ENCODE measurements at places on chromosomes 2 and 18. TPM values are rescaled to one million over a fixed set of nuclear protein-coding genes. Genes with fewer than 3 reads are reported as not detected.
A peak's percentile ranks its signal among the peaks of the same experiment; 100 is the strongest.

The ZSCAN30 gene
- 9.8 TPM for total RNA-seq

The RAMP1 gene
- 176 TPM for total RNA-seq

The KLHL30 gene
- total RNA-seq: 12.2 TPM

The LYG1 gene
- total RNA-seq: 0.99 TPM

The IL1R1 gene
- total RNA-seq: 53.7 TPM

The MALT1 gene
- total RNA-seq: 23.3 TPM

The MYO1B gene
- total RNA-seq: 114 TPM

The IGFBP2 gene
- 1,045 TPM for total RNA-seq

The UGT1A1 gene
- not detected for total RNA-seq

DNA sequence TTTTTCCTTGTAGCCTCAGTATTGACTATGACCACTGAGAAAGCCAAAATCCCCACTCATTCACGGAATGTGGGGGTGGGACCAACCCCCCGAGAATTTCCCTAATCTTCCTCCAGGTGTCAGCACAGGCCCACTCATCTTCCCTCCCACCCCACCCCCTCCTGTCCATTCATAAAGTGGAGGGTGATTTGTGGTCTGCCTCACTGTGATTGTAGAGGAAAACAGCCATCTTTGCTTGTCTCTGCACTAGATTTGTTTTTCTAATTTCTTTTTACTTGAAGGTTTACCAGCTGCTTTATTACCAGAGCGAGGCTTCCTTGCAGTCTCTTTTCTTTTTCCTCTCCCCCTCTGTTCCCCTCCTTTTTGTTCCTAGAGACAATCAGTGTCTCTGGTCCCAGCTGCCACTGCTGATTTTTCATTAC, 171.8 kb downstream of the ICOS start:
- no peaks in the 10 kb centered on the region for H3K36me3 ChIP-seq
- peaks cover 5% of the 10 kb centered on the region for H3K27me3 ChIP-seq
- peaks cover 23% of the 10 kb centered on the region for H3K4me1 ChIP-seq
- no peak for DNase-seq
- H3K27ac ChIP-seq: no peak overlapping the region
- H3K4me3 ChIP-seq: no peak overlapping the region

- no peak for DNase-seq
- H3K4me3 ChIP-seq: no peak overlapping the region
- H3K27me3 ChIP-seq: peaks cover 12% of the 10 kb centered on the region
- peaks cover 4% of the 10 kb centered on the region for H3K36me3 ChIP-seq
These were observed 721.9 kb upstream of the ACVR2A start for GRCh38 chr2:147122944-147123343.

- H3K27me3 ChIP-seq: no peaks in the 10 kb centered on the region
- no peaks in the 10 kb centered on the region for H3K36me3 ChIP-seq
- no peak overlapping the region for H3K4me3 ChIP-seq
- peaks cover 30% of the 10 kb centered on the region for H3K4me1 ChIP-seq
- DNase-seq: no peak
These were observed 211.6 kb downstream of the TRIB2 start for GRCh38 chr2:12928197-12928774.

GRCh38 chr2:128421286-128421685, 102.6 kb upstream of the HS6ST1 start:
- DNase-seq: peak; percentile 24
- peak overlapping the region; percentile 12 for H3K27ac ChIP-seq
- H3K36me3 ChIP-seq: peaks cover 2% of the 10 kb centered on the region
- H3K27me3 ChIP-seq: no peaks in the 10 kb centered on the region
- no peak overlapping the region for H3K4me3 ChIP-seq
- peaks cover 32% of the 10 kb centered on the region for H3K4me1 ChIP-seq

DNA sequence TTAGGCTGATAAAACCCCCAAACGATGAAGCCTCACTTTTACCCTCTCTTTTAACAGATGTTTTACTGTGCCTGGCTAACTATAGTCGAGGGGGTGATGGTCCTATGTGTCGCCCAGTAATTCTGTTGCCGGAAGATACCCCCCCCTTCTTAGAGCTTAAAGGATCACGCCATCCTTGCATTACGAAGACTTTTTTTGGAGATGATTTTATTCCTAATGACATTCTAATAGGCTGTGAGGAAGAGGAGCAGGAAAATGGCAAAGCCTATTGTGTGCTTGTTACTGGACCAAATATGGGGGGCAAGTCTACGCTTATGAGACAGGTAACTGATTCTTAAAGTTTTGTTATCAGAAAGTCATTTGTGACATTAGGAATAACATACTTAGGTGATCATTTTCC, 20.4 kb downstream of the MSH6 start:
- peak overlapping the region; percentile 24 for H3K27ac ChIP-seq
- H3K27me3 ChIP-seq: no peaks in the 10 kb centered on the region
- peaks cover 42% of the 10 kb centered on the region for H3K36me3 ChIP-seq
- peaks cover 6% of the 10 kb centered on the region for H3K4me1 ChIP-seq
- no peak overlapping the region for H3K4me3 ChIP-seq
- no peak for DNase-seq

DNA sequence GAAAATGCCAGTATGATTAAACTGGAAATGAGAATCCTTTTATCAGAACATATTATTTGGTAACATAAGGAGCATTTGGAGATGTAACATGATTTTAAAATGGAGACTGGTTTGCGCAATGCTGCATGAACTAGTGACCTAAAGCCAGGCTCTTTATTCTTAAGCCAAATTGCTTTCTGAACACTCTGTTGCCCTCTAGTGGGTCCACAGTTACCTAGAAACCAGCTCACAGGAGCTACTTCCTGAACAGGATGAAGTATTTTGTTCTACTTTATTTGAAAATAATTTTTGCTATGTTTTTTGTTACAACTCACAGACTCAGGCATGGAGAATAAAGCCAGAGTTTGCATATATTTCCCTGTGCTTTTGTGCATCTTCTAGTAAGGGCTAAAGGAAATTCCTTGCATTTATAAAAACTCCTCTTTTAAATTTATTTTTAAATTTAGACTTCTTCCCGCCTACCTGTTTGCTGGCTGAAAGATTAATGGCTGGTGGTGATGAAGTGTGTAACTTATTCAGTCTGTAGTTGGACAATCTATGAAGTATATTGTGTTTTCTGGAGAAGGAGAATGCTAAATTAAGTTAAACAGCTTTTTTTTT, 146.7 kb downstream of the PARD3B start:
- no peak overlapping the region for H3K27ac ChIP-seq
- peaks cover 4% of the 10 kb centered on the region for H3K36me3 ChIP-seq
- H3K4me1 ChIP-seq: peaks cover 21% of the 10 kb centered on the region
- H3K4me3 ChIP-seq: no peak overlapping the region

GRCh38 chr2:79292239-79292957, 132.8 kb upstream of the REG3A start:
- no peaks in the 10 kb centered on the region for H3K27me3 ChIP-seq
- DNase-seq: no peak
- H3K4me1 ChIP-seq: no peaks in the 10 kb centered on the region
- H3K4me3 ChIP-seq: no peak overlapping the region
- no peaks in the 10 kb centered on the region for H3K36me3 ChIP-seq

GRCh38 chr2:27720004-27720551, 51.4 kb upstream of the MRPL33 start:
- H3K4me3 ChIP-seq: no peak overlapping the region
- no peak for DNase-seq
- no peaks in the 10 kb centered on the region for H3K27me3 ChIP-seq
- H3K27ac ChIP-seq: peak overlapping the region; percentile 47
- H3K36me3 ChIP-seq: no peaks in the 10 kb centered on the region

DNA sequence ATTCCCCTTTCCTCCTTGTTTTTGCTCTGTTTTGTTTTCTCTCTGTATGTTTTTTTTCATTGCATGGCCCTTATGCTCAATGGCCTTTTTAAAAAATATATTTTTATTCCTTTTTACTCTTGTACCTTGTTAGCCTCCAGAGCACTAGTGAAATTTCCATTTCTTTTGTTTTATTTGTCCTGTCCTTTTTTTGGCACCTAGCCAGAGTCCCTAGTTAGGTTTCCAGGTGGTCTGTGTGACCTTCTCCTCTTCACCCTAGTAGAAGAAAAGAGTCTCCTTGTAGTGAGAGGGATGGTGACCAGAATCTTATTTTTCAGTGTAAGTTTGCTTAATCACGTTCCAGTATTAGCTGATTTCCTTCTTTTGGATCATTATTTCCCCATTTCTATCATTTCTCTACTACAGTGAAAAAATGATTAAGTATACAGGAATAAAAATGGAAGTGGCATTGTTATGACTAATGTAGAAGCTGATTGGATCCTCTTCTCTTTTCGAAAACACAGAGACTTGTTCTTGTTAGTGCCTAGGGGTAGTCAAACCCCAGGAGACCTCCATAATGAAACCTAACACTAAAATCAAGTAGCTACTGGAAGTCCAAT, 65.9 kb downstream of the NBEAL1 start:
- no peaks in the 10 kb centered on the region for H3K27me3 ChIP-seq
- H3K4me3 ChIP-seq: no peak overlapping the region
- H3K36me3 ChIP-seq: peaks cover 11% of the 10 kb centered on the region
- peaks cover 9% of the 10 kb centered on the region for H3K4me1 ChIP-seq

GRCh38 chr2:54514822-54515569, 58.9 kb downstream of the SPTBN1 start:
- H3K4me1 ChIP-seq: peaks cover 47% of the 10 kb centered on the region
- no peak overlapping the region for H3K4me3 ChIP-seq
- H3K27ac ChIP-seq: no peak overlapping the region
- peaks cover 2% of the 10 kb centered on the region for H3K36me3 ChIP-seq
- no peak for DNase-seq

GRCh38 chr2:128195435-128195984, 104.5 kb downstream of the UGGT1 start:
- H3K27ac ChIP-seq: no peak overlapping the region
- DNase-seq: no peak
- H3K36me3 ChIP-seq: peaks cover 7% of the 10 kb centered on the region
- H3K27me3 ChIP-seq: no peaks in the 10 kb centered on the region
- H3K4me1 ChIP-seq: peaks cover 7% of the 10 kb centered on the region
- no peak overlapping the region for H3K4me3 ChIP-seq

DNA sequence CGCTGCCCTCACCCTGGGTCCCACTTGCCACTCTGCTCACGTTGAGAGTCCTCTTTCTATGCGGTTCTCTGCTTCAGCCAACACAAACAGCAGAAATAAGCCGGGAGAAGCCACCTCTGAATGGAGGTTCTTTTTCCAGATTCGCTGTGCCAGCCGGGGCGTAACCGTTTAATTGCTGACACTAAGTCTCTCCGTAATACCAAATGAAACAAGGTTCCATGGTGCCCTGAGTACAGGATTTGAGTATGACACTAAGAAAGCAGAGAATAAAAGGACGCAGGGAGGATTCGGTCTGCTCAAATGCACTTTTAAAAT, 37.6 kb downstream of the CTIF start:
- no peak overlapping the region for H3K4me3 ChIP-seq
- H3K4me1 ChIP-seq: peaks cover 91% of the 10 kb centered on the region
- peak; percentile 42 for DNase-seq

DNA sequence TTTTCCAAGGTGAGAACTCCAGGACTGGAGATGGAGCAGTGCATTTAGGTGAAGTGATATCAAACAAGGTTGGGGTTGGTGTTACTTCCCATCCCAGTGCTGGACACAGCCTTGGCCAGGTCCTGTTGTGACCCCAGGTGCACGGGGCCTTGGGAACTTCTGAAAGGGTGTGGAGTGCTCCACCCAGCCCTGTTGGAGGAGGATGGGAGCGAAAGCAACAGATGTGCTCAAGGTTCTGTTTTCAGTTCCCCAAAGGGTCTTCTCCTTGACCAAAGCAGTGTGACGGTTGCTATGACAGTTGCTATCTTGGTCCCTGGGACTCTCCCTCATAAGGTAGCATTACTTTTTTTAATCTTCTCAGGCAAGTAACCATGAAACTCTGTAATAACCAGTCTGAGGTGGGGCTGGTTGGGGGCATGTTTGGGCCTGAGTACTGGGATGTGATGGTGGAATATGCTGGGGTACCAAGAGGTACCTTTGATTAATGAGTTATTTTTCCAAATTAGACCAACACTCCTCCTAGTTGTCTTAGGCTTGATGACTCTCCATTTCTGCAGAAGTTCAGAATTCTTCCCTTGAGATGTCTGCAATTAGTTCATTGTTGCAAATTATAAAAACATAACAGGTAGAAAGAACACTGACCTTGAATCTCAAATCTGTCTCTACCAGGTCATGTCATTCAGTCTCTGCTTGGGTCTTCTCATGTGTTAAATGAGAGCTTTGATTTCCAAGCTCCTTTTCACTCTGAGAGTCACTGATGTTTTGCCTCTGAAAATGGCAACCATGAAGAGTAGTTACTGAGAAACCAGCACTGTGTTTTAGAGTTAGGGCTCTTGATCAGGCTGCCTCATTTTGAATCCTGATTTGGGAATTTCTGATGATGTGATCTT, 154.5 kb downstream of the RPIA start:
- H3K36me3 ChIP-seq: no peaks in the 10 kb centered on the region
- DNase-seq: no peak
- H3K4me1 ChIP-seq: no peaks in the 10 kb centered on the region
- no peak overlapping the region for H3K27ac ChIP-seq
- H3K27me3 ChIP-seq: peaks cover 35% of the 10 kb centered on the region

GRCh38 chr2:106130251-106130998, 63.7 kb downstream of the UXS1 start:
- DNase-seq: no peak
- H3K27ac ChIP-seq: no peak overlapping the region
- peaks cover 3% of the 10 kb centered on the region for H3K36me3 ChIP-seq
- peaks cover 12% of the 10 kb centered on the region for H3K4me1 ChIP-seq
